ENCODE measurements at places on chromosomes 5 and 9. TPM values are rescaled to one million over a fixed set of nuclear protein-coding genes. Genes with fewer than 3 reads are reported as not detected.

DNA sequence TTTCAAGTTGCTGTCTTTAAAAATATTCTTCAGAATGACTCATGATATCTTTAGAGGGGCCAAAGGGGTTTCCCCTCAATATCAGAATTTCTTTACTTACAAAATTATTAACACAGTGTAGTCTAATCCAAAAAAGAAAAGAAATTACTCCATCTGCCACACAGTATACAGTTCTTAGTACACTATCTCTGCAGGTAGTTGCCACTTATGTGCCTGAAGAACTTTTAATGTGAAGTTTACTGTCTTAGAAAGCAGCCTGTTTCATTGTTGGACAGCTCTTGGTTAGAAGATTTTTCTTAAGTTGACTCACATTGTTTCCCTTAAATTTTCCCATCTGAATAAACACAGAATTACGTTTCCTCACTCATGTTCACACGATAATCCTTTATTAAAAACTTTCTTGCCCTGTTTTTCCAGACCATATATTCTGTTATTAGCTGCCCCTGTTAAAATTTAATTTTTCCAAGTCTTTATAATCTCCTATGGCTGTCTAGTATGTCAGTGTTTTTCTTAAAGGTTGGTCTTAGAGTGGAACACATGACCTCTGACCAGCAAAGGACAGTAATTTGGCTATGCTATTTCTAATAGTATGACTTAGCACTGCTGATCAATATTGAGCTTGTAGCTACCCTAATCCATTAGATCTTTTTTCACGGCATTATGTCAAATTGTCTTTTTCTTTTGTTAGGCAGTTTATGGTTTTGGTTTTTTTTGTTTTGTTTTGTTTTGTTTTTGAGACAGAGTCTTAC, 21.8 kb upstream of the FKTN start:
- DNase-seq: no peak

GRCh38 chr5:126723643-126724042, 53.3 kb upstream of the LMNB1 start:
- no peak for DNase-seq

The TRPM3 gene
- not detected for total RNA-seq

- DNase-seq: no peak
These were observed 662.5 kb downstream of the IRX1 start for GRCh38 chr5:4258170-4258569.

DNA sequence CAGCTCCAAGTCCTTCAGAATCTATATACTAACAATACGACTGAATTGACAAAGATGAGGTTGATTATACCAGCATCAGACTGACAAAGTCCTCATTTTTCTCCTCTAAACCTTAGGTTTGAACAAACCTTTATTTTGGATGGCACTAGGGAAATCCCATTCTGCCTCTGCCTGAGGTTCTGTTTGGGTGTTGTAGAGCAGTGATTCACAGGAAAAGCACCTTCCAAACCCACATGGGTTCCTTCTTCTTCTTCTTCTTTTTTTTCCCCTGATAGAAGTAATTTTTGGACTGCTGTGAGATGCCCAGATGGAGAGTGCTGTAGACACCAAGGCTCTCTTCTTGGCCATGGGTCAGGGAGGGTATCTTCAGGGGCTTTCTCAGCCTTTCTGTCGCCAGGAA, 164.9 kb upstream of the PAPPA start:
- DNase-seq: no peak

The PCDHB14 gene
- not detected for total RNA-seq

GRCh38 chr5:110371725-110372041, 354.8 kb downstream of the TMEM232 start:
- DNase-seq: no peak

- DNase-seq: no peak
These were observed 15.6 kb upstream of the CD74 start for GRCh38 chr5:150428106-150428876.

- no peak for DNase-seq
These were observed 592.9 kb upstream of the C9orf72 start for GRCh38 chr9:28166179-28166578.

GRCh38 chr5:15500325-15501001, 483 bp downstream of the FBXL7 start:
- DNase-seq: no peak

The CDH18 gene
- not detected for total RNA-seq

The KIF12 gene
- not detected for total RNA-seq

- no peak for DNase-seq
These were observed 22.1 kb downstream of the GABRP start for GRCh38 chr5:170805666-170806065.

The LCN1 gene
- total RNA-seq: not detected

- no peak for DNase-seq
These were observed 140.9 kb upstream of the MAP3K1 start for GRCh38 chr5:56674441-56674840.

- no peak for DNase-seq
These were observed 38.1 kb upstream of the SARDH start for GRCh38 chr9:133775951-133776905.

DNA sequence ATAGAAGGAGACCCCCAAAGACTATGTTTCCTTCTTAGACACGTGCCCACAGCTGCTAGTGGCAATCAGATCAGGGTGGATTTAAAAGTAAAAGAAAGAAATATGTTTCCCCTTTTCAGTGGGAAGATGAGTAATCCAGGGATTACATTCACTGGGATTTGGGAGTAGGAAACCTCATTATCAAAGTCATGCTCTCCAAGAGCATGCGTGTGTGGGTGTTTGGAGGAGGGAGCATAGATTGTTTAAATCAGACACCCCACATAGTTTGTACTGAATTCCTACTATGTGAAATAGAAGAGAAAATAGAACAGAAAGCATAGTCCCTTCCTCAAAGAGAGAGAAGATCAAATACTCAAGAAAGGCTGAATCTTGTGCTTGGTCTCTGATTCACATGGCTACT, 65.5 kb upstream of the TBCA start:
- no peak for DNase-seq

- DNase-seq: no peak
These were observed 6.3 kb downstream of the HNRNPA0 start for GRCh38 chr5:137747848-137748247.

The STPG3 gene
- total RNA-seq: not detected

The SPATA31A3 gene
- not detected for total RNA-seq

- no peak for DNase-seq
These were observed 156.4 kb upstream of the ADAMTS16 start for GRCh38 chr5:4983701-4984100.

GRCh38 chr9:99533421-99533820, 288.3 kb upstream of the NR4A3 start:
- no peak for DNase-seq

- no peak for DNase-seq
These were observed 66.7 kb downstream of the DAB2IP start for GRCh38 chr9:121718084-121718483.

DNA sequence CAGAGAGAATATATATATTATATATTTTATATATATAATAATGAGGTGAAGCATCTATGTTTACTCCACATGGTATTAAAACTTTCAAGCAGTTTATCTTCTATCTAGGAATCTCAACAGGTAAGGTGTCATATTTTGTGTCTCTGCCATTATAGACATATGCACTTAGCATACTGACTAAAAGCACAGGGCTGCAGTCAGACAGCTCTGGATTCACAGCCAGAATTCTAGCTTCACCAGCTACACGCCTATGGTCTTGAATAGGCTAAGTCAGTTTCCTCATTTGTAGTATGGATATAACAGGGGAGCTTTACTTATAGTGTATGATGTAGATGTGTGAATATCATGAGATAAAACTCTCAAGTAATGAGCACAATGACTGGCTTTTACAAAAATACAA, 57.9 kb downstream of the FBN2 start:
- DNase-seq: no peak

The SREK1 gene
- 50.9 TPM for total RNA-seq

DNA sequence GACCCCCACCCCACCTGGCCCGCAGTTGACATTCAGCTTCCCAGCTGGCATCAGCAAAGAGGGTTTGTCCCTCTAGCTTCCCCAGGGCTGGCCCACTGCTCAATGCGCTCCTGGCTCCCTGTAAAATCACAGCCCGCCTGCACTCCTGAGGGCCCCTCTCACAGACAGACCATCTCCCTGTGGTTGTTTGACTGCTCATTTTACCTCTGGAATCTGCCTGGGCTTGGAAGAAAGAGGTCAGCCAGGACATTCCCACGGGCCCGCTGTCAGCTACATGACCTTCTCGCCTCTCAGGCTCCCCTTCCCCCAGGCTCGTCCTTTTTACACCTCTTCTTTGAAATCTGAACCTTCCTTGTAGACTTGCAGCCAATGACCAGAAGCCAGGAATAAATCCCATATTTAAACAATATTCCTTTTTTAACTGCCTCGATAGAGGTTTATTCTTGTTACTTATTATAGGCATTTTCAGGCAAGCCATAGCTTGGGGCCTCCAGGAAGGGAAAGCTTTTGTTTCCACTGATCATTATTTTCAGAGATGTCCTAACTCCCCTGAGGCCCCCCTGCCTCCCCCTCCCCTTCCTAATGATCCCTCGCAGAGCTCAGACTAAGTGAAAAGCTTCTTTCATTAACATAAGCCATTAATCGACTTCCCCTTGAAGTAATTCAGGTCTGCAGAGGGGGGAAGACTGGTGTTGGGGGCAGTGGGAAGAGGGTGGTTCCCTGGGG, 76.3 kb upstream of the IQGAP2 start:
- DNase-seq: no peak

DNA sequence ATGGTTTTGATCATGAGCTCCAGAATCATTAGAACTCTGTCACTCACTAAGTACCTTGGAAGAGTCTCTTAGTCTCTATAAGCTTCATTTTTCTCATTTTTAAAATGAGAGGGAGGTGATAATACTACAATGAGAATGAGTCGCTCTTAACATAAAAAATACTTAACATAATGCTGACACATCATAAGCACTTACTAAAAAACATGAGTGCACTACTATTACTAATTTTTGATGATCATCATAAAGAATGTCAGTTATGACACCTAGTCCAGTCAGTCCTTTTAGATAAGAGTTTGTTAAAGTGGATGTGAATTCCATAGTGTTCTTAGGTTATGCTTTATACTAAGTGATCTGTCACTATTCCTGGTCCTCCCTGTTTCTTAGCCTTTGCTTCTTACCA, 200.4 kb upstream of the SLC24A2 start:
- no peak for DNase-seq
